ENCODE measurements at places on chromosomes 5 and 9.

GRCh38 chr5:116709082-116709481 lies 134.5 kb upstream of the SEMA6A start:
- DNase-seq = no peak

DNA sequence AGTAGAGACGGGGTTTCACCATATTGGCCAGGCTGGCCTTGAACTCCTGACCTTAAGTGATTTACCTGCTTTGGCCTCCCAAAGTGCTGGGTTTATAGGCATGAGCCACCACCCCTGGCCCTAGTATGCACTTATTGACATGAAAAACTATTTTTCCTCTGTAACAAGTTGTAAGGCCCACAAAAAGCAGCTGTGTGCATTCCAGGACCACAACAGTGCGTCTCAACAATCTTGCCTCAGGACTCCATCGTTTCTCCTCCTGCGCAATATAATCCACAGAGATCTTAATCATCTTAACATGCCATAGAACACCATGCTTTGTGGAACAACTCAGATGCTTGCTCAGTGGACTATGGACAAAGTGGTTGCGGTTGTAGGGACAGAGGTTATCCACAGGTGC lies 10.2 kb downstream of the OR2V1 start:
- DNase-seq = no peak

DNA sequence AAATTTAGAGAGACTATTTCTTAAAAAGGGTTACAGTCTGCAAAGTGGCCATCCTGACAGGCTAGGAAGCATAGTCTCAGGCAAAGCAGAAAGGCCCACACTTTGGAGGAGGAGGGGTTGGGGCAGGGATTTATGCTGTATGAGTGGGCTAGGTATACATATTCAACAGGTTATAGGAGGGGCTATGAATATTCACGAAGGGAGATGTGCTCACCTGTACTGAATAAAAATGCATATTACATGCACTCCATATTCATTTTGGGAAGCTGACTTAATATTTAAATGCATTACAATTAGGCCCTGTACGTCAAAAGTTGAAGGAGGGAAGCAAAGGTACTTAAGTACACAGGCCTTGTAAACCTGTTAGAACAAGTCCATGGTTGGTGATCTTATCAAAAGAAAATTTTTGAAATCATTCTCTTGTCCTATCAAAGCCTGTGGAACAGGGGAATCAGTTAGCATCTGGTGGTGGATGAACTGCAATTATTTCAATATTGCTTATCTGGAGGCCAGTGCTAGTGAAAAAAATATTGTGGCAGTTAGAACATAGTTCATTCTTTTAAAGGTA lies 1.6 kb downstream of the CENPP start:
- no peak for DNase-seq

DNA sequence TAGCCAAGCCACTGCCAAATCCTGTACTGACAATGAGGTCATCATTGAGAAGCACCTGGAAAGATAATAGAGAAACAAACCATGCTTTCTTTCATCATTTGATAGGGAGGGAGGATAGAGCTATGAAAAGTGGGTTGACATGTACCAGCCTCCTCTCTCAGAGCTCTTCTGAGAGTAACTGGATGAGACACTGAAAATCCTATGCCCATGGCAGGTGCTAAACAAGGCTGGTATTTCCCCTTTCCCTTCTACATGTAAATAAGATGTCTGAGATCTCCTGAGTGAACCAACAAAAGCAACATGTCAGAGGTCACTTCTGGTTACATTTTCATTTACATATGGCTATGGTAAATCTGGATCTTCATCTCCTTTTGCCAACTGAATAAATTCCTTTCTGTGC lies 45.3 kb upstream of the TRAF1 start:
- no peak for DNase-seq

DNA sequence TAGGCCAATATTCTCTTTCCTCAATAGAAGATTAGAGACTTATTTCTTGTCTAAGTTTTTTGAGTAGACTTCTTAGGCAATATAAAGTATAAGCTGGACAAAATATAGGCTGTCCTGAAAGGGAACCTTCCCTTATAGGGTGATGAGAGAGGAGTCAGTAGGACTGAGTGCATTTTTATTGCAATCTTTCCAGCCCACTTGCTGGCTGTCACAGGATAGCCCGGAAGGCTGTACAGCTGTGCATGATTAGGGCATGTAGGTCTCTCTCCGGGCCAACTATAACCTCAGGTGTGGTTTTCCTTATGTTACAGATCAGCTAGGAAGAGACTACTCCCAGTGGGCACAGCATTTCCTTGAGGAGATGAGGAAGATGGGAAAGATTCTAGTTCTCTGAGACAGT lies 159.8 kb upstream of the MEF2C start:
- DNase-seq = no peak

DNA sequence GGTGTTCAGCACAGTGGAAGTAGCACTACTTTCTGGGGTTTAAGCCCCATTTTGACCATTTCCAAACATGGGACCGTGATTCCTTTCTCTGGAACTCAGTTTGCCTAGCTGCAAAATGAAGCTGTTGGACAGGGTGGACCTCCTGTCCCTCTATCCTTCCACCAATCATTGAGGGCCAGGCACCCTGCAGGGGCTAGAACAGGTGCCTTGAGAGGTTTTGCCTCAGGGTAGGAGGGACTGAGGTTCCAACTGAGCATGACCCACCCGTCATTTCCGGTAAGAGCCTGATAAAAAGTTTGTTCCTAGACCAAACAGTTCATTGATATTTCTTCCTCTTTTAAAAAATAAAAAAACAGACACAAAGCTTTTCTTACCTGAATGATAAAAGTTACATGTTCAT lies 116.5 kb downstream of the MVB12B start:
- DNase-seq = no peak

DNA sequence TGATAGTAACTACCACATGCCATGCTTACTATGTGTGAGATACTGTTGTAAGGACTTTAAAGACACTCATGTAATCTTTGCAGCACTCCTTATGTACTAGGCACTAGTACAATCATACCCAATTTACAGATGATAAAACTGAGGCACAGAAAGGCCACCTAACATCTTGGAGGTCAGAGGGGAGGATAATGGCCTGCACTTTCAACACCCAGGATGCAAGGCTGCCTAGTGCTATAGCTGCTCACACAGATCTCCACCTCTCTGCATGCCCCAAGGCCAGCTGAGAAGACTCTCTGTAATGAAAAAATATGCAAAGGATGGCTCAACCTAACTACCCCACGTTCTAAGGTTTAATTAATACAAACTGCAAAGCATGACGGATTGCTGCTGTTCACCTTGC lies 57.2 kb downstream of the GNAQ start:
- DNase-seq = no peak

- no peak for DNase-seq
These were observed 19.8 kb downstream of the GLT6D1 start for GRCh38 chr9:135619599-135619886.

GRCh38 chr5:73726606-73727231 lies 100.7 kb downstream of the ARHGEF28 start:
- DNase-seq = no peak

GRCh38 chr9:126428534-126429175 lies 102.0 kb downstream of the MVB12B start:
- no peak for DNase-seq

- no peak for DNase-seq
These were observed 151.2 kb upstream of the RUSC2 start for GRCh38 chr9:35338561-35339274.

DNA sequence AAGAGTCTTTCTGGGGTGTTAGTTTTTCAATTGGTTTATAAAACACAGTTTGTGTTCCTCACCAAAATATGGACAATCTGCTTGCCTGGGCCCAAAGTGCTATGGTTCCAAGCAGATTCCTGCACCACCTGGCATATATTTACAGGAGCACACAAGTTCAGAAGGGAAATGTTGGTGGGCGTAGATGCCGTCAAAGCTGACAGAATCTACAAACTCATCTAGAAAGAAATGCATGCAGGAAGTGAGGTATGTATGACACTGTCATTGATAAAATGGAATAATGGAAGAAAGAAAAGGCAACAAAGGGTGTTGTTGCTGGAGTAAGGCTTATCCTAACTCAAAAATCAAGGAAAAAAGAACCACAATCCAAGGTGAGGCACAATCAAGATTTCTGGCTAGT lies 225.8 kb downstream of the MLLT3 start:
- DNase-seq = no peak

DNA sequence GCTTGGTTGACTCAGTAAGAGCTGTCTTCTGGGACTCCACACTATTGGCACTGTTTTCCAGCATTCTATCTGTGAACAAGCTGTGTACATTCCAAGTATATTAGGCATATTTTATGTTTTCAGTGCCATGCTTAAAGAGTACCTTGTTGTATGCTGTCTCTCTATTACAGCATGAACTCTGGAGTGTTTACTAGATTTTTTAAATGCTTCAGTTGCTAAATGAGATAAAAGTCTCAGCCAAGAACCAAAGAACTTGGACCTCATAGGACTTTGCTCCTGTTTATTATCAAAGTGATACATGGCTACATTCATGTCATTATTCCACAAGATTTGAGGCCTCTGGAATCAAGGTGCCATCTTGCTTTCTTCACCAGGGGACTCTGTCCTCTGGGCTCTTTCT lies 167.2 kb downstream of the C9orf152 start:
- no peak for DNase-seq

GRCh38 chr5:82684659-82685058 lies 392.5 kb downstream of the TMEM167A start:
- no peak for DNase-seq

DNA sequence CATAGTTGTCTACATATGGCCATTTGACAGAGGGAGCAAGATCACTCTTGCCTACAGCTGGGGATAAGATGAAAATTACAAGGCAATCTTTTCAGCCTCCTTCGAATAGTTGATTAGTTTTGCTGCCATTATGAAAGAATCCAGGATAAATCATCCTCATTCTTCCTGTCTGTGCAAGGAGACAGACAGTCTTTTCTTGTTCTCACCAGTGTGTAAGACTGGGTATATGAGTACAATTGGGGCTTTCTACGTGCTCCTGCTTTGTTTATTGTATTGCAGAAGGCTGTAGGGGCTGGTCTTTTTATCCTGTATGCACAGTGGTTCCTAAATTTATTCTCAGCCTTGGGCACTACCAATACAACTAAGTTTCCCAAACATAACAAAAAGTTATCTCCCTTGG lies 76.8 kb downstream of the SPEF2 start:
- no peak for DNase-seq

GRCh38 chr5:27944471-27944870 lies 906.1 kb upstream of the CDH9 start:
- DNase-seq = no peak

GRCh38 chr5:134564396-134564795 lies 38.9 kb downstream of the JADE2 start:
- DNase-seq = no peak

DNA sequence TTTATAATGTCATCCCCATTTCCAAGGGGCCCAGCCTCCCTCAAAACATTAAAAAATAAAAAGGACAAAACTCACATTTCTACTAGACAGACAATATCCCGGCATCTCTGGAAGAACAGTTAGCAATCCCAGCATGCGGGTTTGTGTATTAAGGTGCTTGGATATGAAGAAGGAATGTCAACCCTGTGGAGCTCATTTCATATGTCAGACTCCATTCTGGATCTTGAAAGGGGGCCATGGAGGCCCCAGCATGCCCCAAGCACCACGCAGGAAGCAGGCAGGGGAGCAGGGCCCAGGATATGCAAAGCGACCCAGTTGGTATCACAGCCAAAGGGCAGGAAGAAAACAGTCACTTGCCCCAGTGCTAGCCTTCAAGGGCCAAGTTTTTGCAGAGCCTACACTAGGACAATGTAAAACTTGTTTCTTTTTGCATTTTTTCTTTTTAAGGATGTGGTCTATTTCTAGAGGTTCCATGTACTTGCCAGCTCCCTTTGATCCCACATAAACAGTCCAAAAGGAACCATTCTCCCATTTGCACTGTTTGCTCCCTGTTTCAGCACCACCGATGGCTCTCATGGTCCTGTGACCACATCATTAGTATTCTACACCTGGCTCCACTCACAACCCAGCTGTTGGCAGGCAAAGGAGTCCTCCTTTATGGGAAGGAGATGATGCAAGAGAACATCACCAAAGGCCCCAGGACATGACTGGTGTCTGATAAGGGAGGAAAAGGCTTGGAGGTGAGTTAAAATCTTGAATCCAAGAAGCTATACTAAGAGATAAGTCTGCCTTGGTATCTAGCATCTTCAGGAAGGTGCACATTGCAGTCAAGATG lies 58.3 kb downstream of the FGF1 start:
- DNase-seq = no peak

DNA sequence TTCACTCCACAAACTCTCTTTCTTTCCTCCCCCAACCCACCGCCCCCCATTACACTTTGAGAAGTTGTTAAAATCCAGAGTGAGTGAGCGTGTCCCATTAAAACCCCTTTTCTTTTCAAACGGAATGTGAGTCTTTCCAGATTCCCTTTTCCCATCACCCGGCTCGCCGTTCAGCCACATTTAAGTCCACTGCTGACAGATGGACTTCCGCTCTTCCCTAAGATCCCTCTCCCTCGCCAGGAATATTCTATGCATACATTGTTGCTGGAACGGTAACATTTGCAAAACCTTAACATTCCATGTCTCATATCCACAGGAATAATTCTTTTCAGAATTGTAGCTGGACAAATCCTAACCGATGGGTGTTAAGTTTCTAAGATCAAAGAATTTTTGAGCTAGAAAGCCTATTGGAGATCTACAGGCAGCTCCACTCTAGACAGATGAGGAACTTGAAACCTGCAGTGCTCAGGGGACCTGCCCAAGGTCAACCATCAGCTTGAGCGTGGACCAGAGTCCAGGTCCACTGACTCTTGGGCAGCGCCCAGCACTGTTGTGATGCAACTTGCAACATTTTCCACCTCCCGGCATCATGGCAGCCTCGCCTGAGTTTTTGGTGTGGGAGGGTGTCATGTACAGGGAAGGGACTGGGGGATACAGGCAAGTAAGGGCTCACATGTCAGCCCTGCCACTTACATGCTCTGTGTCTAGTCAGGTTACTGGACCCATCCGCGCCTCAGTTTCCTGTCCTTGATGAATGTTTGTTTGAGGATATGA lies 500.1 kb downstream of the CCDC171 start:
- no peak for DNase-seq

- DNase-seq = no peak
These were observed 101.0 kb upstream of the SMC2 start for GRCh38 chr9:103992938-103993579.

DNA sequence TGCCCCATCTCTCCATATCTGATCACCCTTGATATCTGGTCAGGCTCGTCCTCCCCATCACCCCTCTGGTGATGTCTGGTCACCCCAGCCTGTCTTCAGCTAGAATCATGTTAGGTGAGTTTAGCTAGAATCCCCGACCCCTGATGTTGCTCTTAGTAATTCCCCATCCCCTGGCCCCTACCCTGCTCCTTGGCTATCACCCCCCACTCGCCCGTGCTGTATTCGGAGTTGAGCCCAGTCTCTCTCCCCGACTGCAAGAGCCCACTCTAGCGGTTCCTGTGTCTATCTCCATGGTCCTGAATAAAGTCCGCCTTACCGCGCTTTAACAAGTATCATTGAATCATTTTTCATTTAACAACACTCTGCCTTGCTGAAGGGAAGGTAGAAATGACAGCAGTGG lies 33.7 kb downstream of the ADAMTS2 start:
- no peak for DNase-seq

Measured in NCI-H510A treated with DMSO at 0.1 percent for 48 hours (cell line).